Fibroblast of skin of right quadriceps (primary cell): ENCODE measurements at places on chromosomes 3 and 15.
A peak's percentile ranks its signal among the peaks of the same experiment; 100 is the strongest.

- DNase-seq, result no peak
Measured at GRCh38 chr3:15420871-15421270, 6.5 kb downstream of the METTL6 start.

DNA sequence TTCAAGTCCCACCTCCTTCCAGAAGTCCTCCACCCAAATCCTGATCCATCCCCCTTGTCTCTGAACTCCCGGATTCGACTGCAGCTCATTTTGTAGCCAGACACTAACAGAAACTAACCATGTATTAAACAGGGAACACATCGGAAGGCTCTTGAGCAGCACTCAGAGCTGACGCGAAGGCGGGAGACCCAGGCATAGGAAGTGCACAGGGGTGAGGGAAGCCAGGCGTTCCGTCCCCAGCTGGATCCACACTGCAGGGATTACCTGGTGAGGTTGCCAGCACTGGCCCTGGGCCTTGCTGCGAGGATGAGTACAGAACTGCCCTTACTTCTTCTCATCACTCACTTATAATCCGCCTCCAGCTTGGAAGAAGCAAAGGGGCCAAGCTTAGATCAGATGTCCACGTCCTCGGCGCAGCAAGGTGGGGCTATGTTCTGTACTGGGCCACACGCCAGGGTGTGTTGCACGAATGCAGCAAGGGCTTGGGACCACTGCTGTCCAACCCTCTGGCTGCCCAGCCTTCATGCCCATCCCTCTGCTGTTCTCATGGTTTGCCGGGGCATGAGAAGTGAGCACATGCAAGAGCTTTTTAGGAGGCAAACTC is 124.2 kb upstream of the SMAD3 start:
- no peak for DNase-seq

DNA sequence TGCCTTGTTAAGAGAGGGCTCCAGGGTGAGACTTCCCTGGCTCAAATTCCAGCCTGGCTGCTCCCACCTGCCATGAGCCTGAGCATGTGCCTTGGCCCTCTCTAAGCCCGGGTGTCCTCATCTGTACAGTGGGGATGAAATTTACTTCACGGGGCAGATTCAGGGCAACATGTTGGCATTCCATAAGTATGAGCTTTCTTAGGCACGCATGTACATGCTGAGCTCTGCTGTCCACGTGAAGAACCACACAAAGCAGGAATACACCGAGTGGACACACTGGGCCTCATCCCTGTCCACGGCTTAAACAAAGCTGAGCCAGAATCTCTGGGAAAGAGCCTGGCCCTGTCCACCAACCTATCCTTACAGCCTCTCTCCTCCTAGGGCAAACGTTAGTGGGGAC is 167.4 kb downstream of the OSBPL10 start:
- no peak for DNase-seq

DNA sequence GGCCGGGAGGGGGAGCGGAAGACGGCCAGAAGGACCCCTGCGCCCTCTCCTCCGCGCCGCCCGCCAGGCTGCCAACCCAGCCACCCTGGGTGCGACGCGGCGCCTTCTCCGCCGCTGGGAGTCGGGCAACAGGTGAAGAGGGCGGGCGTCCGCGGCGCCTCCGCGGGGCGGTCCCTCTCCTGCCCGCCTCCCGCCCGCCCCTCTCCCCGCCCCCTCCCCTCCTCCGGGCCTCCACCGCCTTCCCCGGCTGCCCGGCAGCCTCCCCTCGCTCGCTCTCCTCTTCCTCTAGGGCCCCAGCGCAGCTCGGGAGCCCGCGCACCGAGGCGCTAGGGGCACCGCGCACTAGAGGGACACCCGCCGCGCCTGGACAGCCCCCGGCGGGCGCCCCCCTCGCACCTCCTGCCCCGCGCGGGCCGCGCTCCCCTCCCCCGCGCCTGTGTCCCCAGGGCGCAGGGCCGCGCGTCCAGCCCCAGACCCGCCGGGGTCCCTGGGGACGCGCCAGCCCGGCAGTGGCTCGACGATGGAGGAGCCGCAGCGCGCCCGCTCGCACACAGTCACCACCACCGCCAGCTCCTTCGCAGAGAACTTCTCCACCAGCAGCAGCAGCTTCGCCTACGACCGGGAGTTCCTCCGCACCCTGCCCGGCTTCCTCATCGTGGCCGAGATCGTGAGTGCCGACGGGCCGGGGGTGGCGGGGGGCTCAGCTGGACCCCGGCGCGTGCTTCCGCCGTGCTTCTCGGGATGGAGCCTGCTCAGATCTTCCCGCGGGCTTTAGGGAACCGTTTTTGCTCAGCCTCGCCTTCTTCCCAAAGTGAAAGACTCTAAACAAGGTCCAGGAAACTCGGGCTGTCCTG is at the start of gene CMTM8:
TSS of gene CMTM8 (plus strand) at position 228 of the 854 bp plus-strand sequence. CDS start at position 521, 293 bp downstream.
- peak; percentile 19 for DNase-seq

- no peak for DNase-seq
Measured at GRCh38 chr3:15154326-15154725, 51.7 kb upstream of the CAPN7 start.

DNA sequence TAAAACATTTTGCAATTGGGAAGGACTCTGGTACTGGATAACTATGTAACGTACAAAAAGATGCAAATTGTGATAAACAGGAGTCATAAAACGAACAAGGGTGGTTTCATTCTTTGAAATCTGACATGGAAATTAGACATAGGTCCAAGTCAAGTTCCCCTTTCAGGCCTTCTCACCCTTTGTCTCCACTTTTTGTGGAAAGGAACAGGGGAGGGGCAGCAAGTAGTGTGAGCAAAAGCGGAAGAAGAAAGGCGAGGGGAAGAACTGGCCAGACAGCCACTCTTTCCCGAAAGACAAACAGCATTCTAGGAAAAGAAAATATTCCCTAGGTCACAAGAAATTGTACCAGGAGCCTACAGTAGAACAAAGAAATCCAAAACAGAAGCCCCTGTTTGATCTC is 52.6 kb downstream of the MCF2L2 start:
- no peak for DNase-seq
